ENCODE measurements at places on chromosomes 7 and 10.
A peak's percentile ranks its signal among the peaks of the same experiment; 100 is the strongest.

DNA sequence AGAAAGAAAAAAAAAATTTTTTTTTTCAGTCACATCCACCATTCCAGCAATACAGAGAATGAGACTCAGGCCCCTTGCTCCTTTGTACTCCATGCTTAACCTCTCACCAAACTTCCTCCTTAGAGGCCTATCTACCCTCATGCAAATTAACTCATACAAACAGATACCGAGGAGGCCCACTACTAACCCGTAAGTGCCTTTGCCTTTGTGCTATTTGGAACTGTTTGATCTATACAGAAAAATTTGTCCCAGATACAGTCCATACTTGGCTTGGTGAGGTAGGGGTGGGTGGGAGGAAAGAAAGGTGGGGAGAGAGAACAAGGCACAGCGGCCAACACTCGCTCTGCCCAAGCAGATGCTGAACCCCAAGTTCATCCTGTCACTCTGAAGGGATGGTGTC lies 87.8 kb upstream of the DUSP5 start:
- DNase-seq = no peak

- no peak for DNase-seq
Measured at GRCh38 chr7:116401711-116402110, 97.8 kb upstream of the CAV2 start.

GRCh38 chr7:24894429-24895221 lies 85.4 kb downstream of the OSBPL3 start:
- DNase-seq = no peak

GRCh38 chr10:74329873-74330272 lies 178.9 kb downstream of the ADK start:
- no peak for DNase-seq

- DNase-seq = no peak
Measured at GRCh38 chr10:20004087-20004523, 187.9 kb downstream of the PLXDC2 start.

GRCh38 chr7:92691578-92691977 lies 101.4 kb upstream of the FAM133B start:
- DNase-seq = no peak

GRCh38 chr7:53101026-53101425 lies 65.6 kb downstream of the POM121L12 start:
- no peak for DNase-seq

DNA sequence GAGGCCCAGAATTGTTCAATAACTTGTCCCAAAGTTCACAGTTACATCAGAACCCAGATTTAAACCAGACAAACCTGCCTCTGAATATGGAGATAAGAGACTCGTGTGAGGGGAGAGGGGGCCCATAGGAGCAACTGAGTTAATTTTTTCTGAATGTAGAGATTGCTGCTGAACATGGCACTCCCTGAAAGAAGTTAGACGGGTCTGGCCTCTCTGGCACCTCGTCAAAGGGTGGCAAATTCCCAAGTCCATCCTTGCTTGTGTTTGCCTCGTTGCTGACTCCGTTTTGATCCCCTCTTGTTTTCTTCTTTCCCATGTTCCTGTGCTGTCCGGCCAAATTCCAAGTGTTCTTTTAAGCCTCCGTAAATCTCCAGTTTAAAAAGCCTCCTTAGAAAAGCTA lies 35.2 kb upstream of the YAE1 start:
- no peak for DNase-seq

DNA sequence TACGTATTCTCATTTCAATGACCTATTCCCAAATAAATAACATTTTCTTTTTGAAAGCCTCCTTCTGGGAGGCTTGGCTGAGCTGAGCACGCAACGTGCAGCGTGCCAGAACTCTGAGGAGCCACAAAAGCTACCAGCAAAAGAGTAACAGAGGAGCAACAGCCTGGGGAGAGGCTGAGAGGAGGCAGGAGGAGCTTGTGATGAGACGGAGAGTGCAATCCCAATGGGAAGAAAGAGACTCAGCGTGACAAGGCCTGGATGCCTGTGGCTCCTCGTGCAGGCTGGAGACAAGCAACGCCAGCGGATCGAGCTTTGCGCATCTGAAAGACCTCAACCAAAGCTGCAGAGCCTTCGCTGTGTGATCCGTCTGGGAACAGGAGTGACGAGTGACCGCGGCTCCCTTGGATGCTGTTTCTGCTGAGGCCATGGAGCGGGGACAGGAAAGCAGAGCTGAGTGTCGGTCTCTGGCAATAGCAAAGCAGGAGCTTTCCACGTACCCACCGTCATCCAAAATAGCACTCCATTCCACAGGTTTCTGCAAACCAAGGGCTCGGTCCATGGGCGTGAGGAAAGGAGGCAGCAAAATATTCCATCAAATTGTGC lies 171.7 kb upstream of the PFKP start:
- DNase-seq = no peak

- no peak for DNase-seq
Measured at GRCh38 chr7:37128327-37129034, 320.2 kb downstream of the ELMO1 start.

- no peak for DNase-seq
Measured at GRCh38 chr10:91076991-91077548, 143.4 kb upstream of the PCGF5 start.

GRCh38 chr7:30853576-30853975 lies 58.1 kb upstream of the AQP1 start:
- no peak for DNase-seq

DNA sequence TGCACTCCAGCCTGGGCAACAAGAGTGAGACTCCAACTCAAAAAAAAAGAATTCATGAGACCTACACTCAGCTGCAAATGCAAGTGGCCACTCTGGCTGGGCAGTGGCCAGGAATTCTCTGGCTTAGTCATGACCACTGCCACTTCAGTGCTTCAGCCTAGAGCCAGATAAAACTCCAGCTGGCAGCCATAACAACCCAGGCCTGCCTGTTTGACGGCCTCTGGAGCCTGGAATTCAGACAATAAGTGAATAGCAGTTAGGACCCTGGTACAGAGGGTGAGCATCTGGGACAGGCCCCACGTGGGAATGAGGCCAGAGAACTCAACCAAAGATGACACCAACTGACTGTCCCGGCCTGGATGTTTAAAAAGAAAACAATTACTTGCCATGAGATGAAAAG lies 18.9 kb downstream of the RCC1L start:
- DNase-seq = no peak

GRCh38 chr10:13514296-13514695 lies 14.5 kb downstream of the BEND7 start:
- no peak for DNase-seq

DNA sequence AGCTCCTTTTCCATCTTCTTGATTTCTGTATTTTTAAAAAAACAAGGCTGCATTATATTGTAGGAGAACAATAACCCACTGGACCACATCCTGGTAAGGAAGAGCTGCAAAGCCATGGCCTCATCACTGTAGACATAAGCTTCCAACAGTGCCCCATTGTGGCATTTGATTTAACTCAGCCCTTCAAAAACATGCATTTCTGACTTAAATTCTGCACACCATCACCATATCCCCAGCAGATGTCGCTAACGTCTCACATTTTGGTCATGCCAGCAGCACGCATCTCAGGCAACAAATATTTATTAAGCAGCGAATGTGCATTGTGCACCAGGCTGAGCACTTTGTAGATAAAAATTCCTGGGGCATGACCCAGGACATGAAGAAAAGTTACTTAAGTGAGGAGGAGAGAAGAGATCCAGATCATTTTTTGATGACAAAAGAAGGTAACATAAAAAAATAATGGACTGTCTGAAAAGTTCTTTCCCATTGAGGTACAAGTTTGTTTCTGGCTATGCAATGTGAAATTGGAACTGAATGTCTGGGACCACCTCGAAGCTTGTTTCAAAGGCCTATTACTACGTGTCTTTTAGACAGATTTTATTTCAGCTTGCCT lies 164.6 kb upstream of the CDCA7L start:
- DNase-seq = peak; percentile 71

DNA sequence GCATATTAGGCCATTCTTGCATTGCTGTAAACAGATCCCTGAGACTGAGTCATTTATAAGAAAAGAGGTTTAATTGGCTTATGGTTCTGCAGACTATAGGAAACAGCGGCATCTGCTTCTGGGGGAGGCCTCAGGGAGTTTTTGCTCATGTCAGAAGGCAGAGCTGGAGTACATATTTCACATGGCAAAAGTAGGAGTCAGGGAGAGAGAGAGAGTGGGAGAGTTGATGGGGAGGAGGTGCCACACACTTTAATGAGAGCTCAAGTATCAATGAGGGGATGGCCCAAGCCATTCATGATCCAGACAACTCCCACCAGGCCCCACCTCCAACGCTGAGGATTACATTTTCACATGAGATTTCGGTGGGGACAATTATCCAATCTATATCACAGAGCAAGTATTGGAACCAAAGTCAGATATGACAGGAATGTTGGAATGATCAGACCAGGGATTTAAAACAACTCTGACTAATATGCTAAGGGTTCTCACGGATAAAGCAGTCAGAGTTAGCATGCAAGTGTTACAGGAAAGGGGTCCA lies 795.3 kb upstream of the CELF2 start:
- no peak for DNase-seq

- DNase-seq = no peak
Measured at GRCh38 chr7:39399986-39400385, 166.2 kb upstream of the YAE1 start.

DNA sequence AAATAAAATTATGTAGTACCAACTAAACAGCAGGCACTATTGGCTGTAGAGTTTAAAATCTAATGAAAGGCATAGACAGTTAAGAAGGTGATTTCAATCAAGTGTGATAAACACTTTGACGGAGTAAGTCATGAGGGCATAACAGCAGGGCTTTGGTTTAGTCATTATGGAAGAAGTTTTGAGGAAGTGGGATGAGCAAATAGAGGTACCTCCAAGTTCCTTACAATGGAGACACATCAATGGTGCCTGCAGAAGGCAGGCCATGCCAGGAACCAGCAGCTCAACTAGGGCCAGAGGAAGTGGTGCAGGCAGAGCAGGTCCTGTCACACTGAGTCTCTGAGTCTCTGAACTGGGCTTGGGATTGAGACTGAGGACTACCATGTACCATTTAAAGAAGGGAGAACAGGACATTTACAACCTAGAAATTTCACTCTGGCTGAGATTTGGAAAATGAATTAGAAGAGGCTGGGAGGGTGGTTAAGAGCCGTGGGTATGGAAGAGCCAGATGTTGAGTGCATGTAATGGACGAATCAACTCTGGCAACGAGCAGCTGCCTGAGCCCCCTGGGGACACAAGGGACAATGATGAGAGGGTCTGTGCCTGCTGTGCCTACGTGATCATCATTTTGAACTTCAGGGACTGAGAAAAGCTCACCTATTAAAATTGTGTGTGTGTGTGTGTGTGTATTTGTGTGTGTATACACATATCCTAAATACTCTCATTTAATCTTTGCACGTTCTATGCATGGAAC lies 208.7 kb upstream of the POM121L12 start:
- DNase-seq = no peak

GRCh38 chr7:37092548-37092947 lies 356.1 kb downstream of the ELMO1 start:
- DNase-seq = no peak

- DNase-seq = peak; percentile 71
Measured at GRCh38 chr7:8125680-8126444, 136.1 kb downstream of the ICA1 start.

- no peak for DNase-seq
Measured at GRCh38 chr10:129900825-129901224, 63.2 kb downstream of the EBF3 start.

DNA sequence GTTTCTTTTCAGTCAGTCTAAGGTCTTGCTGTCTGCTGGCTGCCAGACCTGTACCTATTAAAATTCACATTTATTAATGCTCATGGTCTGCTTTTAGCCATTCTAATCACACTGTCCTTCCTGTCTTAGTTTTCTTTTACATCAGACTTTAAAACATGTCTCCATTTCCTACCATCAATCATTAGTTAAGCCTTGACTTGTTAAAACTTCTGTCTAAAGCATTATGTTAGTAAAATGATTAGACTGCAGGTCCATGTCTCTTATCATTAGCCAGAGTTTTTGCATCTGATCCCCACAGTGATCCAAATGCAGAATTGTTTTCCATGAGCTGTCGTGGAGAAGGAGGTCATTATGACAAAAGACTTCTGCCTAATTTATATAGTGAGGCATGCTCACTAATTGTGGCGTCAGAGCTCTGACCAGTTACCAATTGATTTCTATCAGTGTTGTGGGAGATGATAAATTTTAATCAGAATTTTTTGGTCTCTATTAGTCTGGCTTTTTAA lies 226.5 kb downstream of the DKK1 start:
- no peak for DNase-seq

GRCh38 chr10:92572362-92573090 lies 1.4 kb downstream of the IDE start:
- DNase-seq = no peak

GRCh38 chr10:18449611-18450026 lies 201.8 kb downstream of the NSUN6 start:
- DNase-seq = no peak

GRCh38 chr7:129951226-129952085 lies 1.3 kb downstream of the UBE2H start:
- DNase-seq = no peak

DNA sequence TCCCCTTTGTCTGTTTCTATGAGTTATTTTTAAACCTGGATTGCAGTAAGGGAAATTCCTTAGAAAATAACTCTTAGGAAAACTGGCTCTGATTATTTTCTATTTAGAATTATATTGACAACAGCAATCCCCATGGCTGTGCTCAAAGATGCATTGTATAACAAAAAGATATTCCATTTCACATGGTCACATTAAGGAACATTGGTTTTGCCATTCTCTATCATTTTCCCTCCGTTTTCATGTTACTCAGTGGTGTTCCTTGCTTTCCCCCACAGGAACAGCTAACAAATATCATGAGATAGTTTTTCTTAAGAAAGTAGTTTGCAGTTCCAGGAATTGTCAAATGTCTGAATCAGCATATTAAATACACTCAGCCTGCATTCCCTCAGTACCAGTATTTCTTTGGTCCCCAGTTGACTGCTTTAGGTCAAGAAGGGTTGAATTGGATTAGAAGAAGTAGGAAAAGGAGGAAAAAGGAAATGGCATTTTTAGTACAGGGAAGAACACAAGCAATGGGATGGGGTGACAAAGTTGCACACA lies 436.7 kb downstream of the TNS3 start:
- DNase-seq = no peak

DNA sequence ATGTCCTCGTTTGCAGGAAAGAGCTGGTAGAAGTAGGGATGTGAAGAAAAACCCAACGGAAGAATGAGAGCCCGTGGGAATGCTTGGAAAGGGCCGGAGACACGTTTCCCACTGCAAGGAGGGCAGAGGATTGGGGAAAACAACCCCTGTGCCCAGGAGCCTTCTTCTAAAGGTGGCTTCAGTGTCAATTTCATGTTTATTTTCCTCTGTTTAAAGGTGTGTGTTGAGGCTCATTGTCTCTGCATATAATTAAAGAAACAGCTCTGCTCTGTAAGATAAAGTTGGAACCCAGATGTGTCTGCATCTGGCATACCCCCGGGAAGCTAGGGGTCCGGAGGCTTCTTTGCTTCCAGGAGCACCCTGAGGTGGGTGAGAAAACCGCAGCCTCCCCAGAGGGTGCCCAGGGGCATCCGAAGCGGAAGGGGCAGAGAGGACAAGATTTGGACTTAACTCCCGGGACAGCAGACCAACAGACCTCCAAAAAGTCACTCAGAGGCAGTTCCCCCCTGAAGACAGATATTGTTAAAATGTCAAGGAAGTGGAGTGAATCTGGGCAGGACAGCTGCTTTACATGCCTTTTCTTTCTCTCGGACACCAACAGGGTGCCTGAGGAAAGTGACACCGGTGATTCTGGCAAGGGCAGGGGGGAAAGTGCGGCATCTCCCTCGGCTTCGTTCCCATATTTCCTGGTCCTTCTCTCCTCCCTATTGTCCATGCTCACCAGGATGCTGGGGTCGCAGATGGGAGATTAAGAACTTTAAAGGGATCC lies 8.6 kb upstream of the GATA3 start:
- DNase-seq = no peak
